ENCODE measurements at places on chromosomes 12 and 14. TPM values are rescaled to one million over a fixed set of nuclear protein-coding genes. Genes with fewer than 3 reads are reported as not detected.

DNA sequence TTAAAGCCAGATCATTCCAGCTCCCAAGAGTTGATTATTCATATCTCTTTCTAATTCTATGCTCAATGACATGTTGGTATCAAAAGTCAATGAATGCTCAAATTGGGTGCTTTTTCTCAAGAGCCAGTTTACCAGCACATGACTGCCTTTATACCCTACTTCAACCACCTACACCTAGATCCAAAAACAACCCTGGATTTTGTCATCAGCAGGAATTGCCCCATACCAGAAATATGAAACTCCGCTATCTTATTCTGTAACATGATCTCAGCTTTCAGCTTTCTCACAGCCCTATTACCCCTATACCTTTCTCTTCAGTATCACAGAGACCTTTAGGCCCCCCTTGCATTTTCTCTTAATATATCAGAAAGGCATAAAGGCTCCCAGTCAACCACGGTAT is 32.3 kb upstream of the ESR2 start:
- H3K27me3 ChIP-seq = peaks cover 23% of the 10 kb centered on the region
- H3K36me3 ChIP-seq = peaks cover 4% of the 10 kb centered on the region
- no peak overlapping the region for H3K27ac ChIP-seq
- no peak overlapping the region for H3K4me3 ChIP-seq
- no peaks in the 10 kb centered on the region for H3K4me1 ChIP-seq

DNA sequence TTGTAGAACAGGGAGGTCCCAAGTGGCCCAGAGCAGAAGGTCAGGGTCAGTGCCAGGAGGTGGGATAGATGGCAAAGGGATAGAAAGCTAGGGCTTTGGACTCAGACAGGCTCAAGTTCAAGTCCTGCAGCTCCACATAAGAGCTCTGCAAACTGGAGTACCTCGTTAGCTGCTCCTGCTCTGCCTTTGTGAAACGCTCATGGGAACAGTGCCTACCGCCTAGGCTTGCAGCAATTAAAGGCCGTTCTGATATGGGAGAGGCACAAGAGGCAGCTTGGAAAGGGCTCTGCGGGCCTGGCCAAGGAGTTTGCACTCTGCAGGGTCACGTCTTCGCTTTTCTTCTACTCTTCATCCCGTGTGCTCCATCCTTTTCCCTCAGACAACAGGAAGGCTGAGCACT is 54.1 kb downstream of the MAP1LC3B2 start:
- H3K4me1 ChIP-seq = peaks cover 9% of the 10 kb centered on the region
- no peak for DNase-seq
- H3K36me3 ChIP-seq = no peaks in the 10 kb centered on the region
- peaks cover 5% of the 10 kb centered on the region for H3K27me3 ChIP-seq
- H3K4me3 ChIP-seq = no peak overlapping the region
- H3K27ac ChIP-seq = no peak overlapping the region

GRCh38 chr14:102786768-102787167 is 9.5 kb downstream of the TRAF3 start:
- peak; percentile 51 for DNase-seq
- H3K4me1 ChIP-seq = peaks cover 73% of the 10 kb centered on the region
- no peaks in the 10 kb centered on the region for H3K27me3 ChIP-seq
- H3K36me3 ChIP-seq = peaks cover 29% of the 10 kb centered on the region
- H3K4me3 ChIP-seq = no peak overlapping the region
- H3K27ac ChIP-seq = peak overlapping the region; percentile 75

DNA sequence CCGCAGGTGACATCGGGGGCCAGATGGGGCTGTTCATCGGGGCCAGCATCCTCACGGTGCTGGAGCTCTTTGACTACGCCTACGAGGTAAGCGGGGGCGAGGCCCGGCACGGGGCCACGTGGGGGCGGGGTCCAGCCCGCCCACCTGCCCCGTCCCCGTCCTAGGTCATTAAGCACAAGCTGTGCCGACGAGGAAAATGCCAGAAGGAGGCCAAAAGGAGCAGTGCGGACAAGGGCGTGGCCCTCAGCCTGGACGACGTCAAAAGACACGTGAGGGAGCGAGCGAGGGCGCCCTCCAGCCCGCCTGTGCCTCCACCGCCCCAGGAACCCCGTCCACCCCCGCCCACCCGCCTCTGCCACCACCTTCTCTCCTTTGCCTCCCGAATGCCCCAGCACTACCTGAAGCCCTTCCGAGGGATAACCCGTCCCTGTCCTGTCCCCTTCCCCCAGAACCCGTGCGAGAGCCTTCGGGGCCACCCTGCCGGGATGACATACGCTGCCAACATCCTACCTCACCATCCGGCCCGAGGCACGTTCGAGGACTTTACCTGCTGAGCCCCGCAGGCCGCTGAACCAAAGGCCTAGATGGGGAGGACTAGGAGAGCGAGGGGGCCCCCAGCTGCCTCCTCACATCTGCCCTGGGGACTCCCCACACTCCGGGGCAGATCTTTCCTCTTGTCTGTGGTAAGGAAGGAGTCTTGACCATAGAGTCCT is 3.9 kb upstream of the SMARCD1 start:
- DNase-seq = no peak
- H3K4me1 ChIP-seq = peaks cover 14% of the 10 kb centered on the region
- H3K36me3 ChIP-seq = no peaks in the 10 kb centered on the region
- H3K27me3 ChIP-seq = no peaks in the 10 kb centered on the region

DNA sequence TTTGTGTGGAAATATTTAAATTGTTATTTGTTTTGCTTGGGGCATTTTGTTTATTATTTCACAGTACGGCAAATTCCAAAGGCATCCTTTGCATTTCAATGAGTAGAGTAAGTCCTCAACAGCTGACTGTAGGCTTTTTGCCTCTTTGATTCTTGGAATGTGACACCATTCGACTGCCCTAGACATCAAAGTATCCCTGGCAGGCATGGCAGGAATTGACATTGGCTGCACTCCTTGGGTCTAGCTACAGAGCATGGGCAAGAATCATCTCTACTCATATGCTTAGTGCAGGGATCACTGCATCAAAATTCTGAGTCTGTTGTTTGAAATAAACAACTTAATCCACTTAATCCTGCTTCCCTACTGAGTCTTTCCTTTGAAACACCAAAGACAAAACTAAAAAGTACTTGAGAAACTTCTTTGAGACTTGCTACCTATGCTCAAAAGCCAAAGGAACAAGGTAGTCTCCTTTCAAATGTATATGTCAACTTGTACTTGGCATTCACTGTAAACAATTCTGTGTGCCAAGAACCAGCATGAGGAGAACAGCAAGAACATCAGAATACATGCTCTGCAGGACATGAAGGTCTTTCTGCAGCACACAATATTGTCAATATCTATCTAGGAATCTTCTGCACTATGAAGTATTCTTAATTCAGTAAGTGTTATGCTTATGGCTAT is 1569.0 kb upstream of the FLRT2 start:
- no peak overlapping the region for H3K4me3 ChIP-seq
- no peaks in the 10 kb centered on the region for H3K27me3 ChIP-seq
- H3K27ac ChIP-seq = no peak overlapping the region
- H3K36me3 ChIP-seq = no peaks in the 10 kb centered on the region
- H3K4me1 ChIP-seq = no peaks in the 10 kb centered on the region
- no peak for DNase-seq

Gene ACRBP
- 1.1 TPM for total RNA-seq

Gene SYNJ2BP
- total RNA-seq = 3.6 TPM

Gene GLS2
- 1.4 TPM for total RNA-seq

Gene OTX2
- not detected for total RNA-seq

Gene GPRC5A
- not detected for total RNA-seq

Gene SIX4
- 3.9 TPM for total RNA-seq

Gene RPL10L
- not detected for total RNA-seq

Gene MMP19
- not detected for total RNA-seq

Measured in activated CD8-positive, alpha-beta memory T cell treated with anti-CD3 and anti-CD28 coated beads, Interleukin-2, amount 10 ng/mL, durations not matched to agents 7 days and 5 days (primary cell).